NCI-H1436 treated with DMSO at 0.1 percent for 48 hours (cell line): ENCODE measurements at places on chromosomes 6 and 20.
A peak's percentile ranks its signal among the peaks of the same experiment; 100 is the strongest.

GRCh38 chr6:143123081-143123480 lies 62.4 kb downstream of the AIG1 start:
- no peak for DNase-seq

- DNase-seq: no peak
Measured at GRCh38 chr6:107847844-107848802, 24.0 kb upstream of the SCML4 start.

GRCh38 chr20:45407067-45407745 lies 883 bp upstream of the DBNDD2 start:
- DNase-seq: no peak

- DNase-seq: no peak
Measured at GRCh38 chr6:106614166-106614565, 15.1 kb downstream of the RTN4IP1 start.

DNA sequence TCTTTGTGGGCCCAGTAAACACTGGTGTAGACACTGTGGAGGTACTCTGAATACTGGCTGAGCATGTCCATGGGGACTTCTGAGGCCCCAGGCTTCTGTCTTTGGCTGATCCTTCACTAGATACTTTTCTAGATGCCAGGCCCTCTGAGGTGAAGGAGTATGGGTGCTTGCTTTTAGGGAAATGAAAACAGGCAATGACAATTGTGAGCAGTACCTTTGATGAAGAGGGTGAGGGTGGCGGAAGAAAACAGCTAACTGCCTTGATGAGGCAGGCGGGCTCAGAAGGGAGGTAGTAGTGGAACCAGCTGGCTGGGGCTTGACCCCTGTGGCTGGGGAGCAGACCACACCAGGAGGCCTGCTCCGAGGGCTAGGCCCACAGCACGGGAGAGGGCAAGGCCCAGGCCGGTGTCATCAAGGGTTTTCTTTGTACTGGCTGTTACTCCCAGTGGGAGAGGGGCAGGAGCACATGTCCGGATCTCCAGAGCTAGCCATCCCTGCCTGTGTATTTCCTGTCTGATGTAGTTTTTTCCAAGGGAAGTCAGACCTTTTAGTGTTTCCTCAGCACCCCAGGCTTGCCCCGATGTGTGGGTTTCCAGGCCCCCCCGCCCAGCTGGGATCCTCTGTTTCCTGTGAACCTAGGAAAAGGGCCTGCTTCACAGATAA lies 3.9 kb downstream of the PLCG1 start:
- DNase-seq: no peak

GRCh38 chr6:50816947-50817645 lies 1.6 kb upstream of the TFAP2B start:
- DNase-seq: no peak

DNA sequence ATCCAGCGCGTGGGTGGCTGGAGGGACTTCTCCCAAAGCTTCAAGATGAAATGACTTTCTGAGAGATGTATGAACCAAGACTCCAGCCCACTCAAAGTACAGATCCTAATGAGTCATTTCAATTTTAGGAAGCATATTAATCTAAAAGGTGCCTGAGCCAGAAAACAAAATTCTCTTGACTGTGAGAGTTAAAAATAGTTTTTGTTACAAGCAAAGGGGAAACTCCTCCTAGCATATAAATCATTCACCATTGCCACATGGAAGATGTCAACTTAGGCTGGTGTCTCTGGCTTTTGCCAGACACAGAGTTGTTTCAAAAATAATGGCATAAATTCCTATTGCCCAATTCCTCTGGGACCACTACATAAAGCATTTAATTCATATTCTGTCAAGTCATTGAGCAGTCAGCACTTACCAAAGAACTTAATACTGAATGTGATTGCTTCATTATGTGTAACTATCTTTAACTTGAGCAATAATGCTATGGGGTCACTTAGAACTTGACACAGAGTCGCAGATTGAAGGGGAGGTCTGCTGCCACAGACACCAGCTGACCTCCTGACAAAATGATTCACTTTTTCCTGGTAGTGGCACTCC lies 280.6 kb downstream of the SLC35F1 start:
- no peak for DNase-seq

DNA sequence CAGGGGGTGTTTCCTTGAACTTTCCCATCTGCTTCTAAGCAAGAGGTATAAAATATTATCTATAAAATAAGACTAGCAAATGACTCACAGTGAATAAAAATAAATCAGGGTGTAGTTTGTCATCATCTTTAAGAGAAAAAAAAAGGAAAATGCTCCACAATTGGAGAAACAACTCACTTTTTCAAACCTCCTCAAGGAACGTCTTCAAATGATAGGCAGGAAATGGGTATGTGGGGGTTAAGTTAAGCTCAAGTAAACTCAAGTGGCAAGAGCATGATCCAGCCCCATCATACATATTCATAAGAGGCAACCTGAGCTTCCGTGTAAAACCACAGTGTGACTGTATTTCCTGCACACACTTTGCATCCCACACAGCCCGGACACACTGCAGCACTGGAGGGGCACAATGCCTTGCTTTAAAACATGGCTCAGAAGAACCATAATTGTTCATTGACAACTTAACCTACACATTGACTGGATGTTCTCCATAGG lies 58.5 kb upstream of the CEP85L start:
- peak; percentile 34 for DNase-seq

DNA sequence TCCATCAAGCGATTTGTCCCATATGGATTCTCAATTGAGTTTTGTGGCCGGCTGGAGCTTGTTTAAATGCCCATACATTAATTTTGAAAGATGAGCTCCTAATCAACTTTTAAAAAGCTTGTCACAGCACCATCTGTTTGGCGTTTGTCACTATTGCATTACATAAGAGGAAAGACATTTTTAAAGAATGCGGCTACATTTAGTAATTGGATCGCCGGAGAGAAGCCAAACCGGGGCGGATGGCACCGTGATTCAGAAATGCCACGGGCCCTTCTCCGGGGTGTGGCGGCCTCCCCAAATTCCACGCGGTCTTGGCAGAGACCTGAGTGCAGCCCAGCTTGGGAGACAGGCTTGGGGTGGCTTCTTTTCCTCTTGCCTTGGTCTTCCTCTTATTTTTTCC lies 67.7 kb upstream of the ZNFX1 start:
- no peak for DNase-seq

- DNase-seq: no peak
Measured at GRCh38 chr6:134723081-134723871, 226.6 kb downstream of the ALDH8A1 start.

DNA sequence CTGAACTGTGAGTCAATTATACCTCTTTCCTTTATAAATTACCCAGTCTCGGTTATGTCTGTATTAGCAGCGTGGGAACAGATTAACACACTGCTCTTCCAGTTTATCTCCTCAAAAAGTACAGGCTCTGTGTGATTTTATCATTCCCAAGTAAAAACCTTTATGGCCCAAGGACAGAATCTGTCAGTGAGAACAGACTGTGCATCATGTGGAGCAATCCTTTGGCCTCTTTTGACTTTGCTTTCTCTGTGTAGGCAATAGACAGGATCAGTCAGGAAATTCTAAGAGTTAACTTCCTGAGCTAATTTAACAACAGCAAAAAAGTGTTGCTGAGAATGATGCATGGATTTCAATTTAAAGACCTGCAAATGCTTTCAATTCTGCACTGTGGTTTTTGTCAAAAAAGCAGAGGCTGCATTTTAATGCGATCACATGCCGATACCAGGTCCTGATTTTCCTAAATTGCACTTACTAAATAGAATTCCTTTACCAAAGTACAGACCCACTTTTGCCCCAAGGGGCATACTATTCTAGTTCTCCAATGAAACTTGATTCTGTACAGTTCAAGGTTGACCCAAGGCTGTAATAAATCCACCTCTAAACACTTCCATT lies 246.7 kb upstream of the MARCKS start:
- DNase-seq: no peak

DNA sequence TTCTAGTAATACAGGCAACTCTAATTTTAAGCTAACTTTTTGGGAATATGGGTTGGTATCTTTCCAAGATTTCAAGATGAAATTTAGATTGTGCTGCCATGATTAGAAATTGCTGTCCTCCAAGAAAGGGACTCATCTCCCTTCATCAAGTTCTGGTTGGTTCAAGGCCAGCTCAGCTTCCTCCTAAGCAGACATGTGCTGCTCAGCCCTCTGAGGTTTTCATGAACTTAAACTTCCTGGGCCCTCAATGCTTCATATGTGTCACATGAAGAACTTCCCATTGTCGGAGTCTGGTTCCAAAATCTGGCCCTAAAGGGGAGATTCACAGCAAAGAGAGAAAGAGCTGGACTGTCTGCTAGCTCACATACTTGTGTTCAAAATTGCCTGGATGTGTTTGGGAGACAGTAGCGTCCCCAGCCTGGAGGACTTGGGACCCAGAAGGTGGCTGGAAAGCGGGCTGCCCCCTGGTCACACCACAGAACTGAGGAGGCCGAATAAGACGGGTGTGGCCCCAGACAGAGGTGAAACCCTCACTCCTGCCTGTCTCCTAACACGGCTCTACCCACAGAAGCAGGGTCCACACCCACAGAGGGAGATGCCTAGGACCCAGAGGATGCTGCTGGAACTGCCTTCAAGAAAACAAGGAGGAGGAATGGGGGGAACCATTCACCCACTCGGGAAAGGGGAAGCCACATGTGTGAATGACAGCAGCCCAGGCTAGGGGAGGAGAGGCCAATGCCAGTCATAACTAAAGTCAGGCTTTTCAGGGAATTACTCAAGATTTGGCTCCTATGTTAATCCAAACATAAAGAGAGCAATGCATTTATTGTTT lies 54.3 kb upstream of the GPR31 start:
- DNase-seq: no peak

- no peak for DNase-seq
Measured at GRCh38 chr6:112415366-112415765, 68.2 kb downstream of the RFPL4B start.

GRCh38 chr20:18638768-18639167 lies 50.9 kb downstream of the DTD1 start:
- DNase-seq: no peak

- no peak for DNase-seq
Measured at GRCh38 chr6:104558746-104559145, 301.0 kb downstream of the HACE1 start.

- DNase-seq: no peak
Measured at GRCh38 chr6:121851056-121851455, 415.6 kb downstream of the GJA1 start.

DNA sequence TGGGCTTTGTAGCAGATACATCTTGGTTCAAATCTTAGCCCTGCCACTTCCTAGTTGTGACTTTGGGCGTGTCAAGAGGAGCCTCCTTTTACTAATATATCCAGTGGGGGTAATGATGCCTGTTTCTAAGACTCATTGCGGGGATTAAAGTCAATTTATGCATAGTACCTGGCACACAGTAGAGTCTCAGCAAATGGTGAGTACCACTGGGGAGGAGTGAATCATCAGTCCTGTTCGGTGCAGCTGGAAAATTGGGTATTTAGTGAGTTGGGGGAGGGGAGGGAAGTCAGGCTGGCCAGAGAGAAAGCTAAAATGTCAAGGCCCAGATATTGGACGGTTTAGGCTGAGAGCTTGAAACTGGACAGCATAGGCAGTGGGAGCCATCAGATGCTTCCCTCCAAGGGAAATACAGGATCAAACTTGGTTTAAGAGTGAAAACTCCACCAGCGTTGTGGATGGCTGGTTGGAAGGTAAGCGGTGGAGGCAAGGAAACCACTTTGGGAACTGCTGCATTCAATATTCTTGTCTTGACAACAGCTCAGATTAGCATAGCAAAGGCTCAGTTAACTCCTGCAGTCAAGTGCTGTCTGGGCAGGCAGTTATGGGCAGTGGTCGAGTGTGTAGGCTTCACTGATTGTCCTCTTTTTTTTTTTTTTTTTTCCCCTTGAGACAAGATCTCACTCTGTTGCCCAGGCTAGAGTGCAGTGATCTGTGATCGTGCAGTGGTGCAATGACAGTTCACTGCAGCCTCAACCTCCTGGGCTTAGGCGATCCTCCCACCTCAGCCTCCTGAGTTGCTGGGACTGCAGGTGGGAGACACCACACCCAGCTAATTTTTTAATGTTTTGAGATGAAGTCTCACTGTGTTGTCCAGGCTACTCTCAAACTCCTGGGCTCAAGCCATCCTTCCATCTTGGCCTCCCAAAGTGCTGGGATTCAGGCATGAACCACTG lies 12.9 kb downstream of the PPP1R16B start:
- no peak for DNase-seq

- no peak for DNase-seq
Measured at GRCh38 chr20:52843425-52843824, 128.7 kb upstream of the TSHZ2 start.

- no peak for DNase-seq
Measured at GRCh38 chr6:1615151-1615852, 5.6 kb downstream of the FOXC1 start.
